ENCODE measurements at places on chromosomes 11 and 22. TPM values are rescaled to one million over a fixed set of nuclear protein-coding genes. Genes with fewer than 3 reads are reported as not detected.

- H3K27ac ChIP-seq, result no peak overlapping the region
- H3K4me3 ChIP-seq, result no peak overlapping the region
- H3K27me3 ChIP-seq, result 0 out of 2 replicates have a peak, but pooled peaks cover 1% of the 10 kb centered on the region
- H3K4me1 ChIP-seq, result peaks cover 35% of the 10 kb centered on the region
- H3K36me3 ChIP-seq, result peaks cover 39% of the 10 kb centered on the region
These were observed 71.7 kb downstream of the TBC1D22A start for GRCh38 chr22:46834021-46834737.

MUC5B gene
- not detected for total RNA-seq

- no peak overlapping the region for H3K4me3 ChIP-seq
- DNase-seq, result no peak
- H3K4me1 ChIP-seq, result peaks cover 30% of the 10 kb centered on the region
- H3K36me3 ChIP-seq, result no peaks in the 10 kb centered on the region
- no peak overlapping the region for H3K27ac ChIP-seq
These were observed 22.6 kb downstream of the KREMEN1 start for GRCh38 chr22:29095459-29095858.

GRCh38 chr11:106288822-106289387, 211.4 kb downstream of the AASDHPPT start:
- no peak for DNase-seq
- no peak overlapping the region for H3K27ac ChIP-seq
- no peak overlapping the region for H3K4me3 ChIP-seq
- no peaks in the 10 kb centered on the region for H3K36me3 ChIP-seq
- H3K27me3 ChIP-seq, result no peaks in the 10 kb centered on the region

DNA sequence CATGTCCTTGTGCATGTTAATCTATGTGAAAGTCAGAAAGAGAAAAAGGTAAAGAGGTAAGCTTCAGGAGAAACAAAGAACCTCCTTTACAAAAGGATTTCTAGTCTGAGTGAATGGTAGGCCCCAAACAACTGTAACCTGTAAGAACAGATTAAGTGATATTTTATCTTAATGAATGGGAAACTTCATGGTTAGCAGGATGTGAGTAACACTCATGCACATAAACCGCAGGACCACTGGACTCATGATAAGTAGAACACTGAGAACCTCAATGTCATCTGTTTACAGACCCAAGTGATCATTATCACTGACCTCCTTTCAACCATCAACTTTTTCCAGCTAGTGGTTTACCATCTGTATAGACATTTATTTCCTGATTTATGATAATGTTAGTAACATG, 19.9 kb downstream of the OR8G5 start:
- H3K4me1 ChIP-seq, result no peaks in the 10 kb centered on the region
- H3K27ac ChIP-seq, result no peak overlapping the region
- H3K27me3 ChIP-seq, result no peaks in the 10 kb centered on the region
- no peak for DNase-seq
- H3K4me3 ChIP-seq, result no peak overlapping the region

- peak; percentile 68 for DNase-seq
- peak overlapping the region; percentile 57 for H3K27ac ChIP-seq
- no peaks in the 10 kb centered on the region for H3K36me3 ChIP-seq
- H3K4me1 ChIP-seq, result peaks cover 20% of the 10 kb centered on the region
These were observed 21.8 kb downstream of the CACNA1I start for GRCh38 chr22:39592081-39593065.

MMP12 gene
- total RNA-seq, result 1.2 TPM

DERL3 gene
- 0.32 TPM for total RNA-seq

- H3K27me3 ChIP-seq, result no peaks in the 10 kb centered on the region
- H3K4me3 ChIP-seq, result peak overlapping the region; percentile 57
- DNase-seq, result no peak
These were observed 5.3 kb downstream of the BIRC3 start for GRCh38 chr11:102322560-102322959.

- no peaks in the 10 kb centered on the region for H3K4me1 ChIP-seq
- H3K27me3 ChIP-seq, result peaks cover 30% of the 10 kb centered on the region
- peak; percentile 89 for DNase-seq
- H3K36me3 ChIP-seq, result no peaks in the 10 kb centered on the region
These were observed 59.2 kb downstream of the CACNG2 start for GRCh38 chr22:36644333-36644757.

CHKA gene
- 8.0 TPM for total RNA-seq

DNA sequence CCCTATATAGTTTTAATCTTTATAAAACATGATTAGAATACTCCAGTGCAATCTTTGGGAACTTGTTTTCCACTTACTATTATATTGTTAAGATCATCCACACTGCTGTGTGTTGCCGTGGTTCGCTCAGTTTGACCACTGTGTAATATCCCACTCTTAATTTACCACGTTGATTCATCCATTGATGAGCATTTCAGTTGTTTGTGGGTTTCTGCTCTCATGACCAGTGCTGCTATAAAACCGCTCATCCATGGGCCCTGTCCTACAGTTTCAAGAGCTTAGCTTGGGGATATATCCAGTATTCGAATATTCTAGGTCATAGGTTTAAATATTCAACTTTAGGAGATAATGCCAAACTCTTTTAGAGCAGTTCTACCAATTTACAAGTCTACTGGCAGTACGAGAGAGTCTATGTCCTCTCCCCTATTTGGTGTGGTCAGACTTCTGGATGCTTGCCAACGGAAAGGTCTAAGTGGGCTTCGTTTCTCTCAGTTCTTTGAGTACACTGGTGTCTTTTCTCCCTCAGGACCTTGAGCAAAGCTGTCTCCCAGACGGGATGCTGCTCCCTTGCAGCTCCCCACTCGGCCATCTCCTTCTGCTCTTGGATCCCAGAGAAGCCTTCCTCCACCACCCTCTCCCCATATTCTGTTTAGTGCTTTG, 94.9 kb upstream of the ALX4 start:
- no peak for DNase-seq
- H3K4me3 ChIP-seq, result no peak overlapping the region
- H3K4me1 ChIP-seq, result no peaks in the 10 kb centered on the region
- peaks cover 39% of the 10 kb centered on the region for H3K27me3 ChIP-seq
- H3K27ac ChIP-seq, result no peak overlapping the region
- H3K36me3 ChIP-seq, result no peaks in the 10 kb centered on the region

- no peaks in the 10 kb centered on the region for H3K36me3 ChIP-seq
- H3K27ac ChIP-seq, result no peak overlapping the region
These were observed 928.9 kb downstream of the TBC1D22A start for GRCh38 chr22:47691152-47691895.

PIWIL4 gene
- 0.38 TPM for total RNA-seq

SCARF2 gene
- total RNA-seq, result 85.2 TPM

SEC14L2 gene
- total RNA-seq, result 18.3 TPM

All from HFFc6 (cell line).